AG20443 (cell line): ENCODE measurements at places on chromosomes 7 and 10.

- peak; percentile 14 for DNase-seq
These were observed 97.7 kb downstream of the PRKG1 start for GRCh38 chr10:51171946-51172345.

DNA sequence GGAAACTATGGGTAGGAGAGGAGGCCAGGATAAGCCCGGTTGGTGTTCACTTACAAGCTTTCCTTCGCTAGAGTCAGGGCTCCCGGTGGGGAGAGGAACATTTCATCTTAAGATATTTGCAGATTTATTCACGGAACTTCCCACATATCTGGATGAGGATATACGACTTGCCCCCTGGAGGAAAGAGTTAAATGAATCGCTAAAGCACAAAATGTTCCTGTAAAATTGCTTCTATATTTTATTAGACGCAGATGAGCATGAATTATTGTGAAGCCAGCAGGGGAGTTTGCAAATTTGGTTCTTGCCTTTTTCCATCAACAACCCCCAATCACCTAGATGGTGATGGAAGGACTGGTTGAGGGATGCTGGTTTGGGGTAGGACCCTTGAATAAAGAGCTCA lies 47.9 kb upstream of the BAIAP2L1 start:
- DNase-seq: no peak

- no peak for DNase-seq
These were observed 598.6 kb downstream of the PARD3 start for GRCh38 chr10:34216348-34216945.

DNA sequence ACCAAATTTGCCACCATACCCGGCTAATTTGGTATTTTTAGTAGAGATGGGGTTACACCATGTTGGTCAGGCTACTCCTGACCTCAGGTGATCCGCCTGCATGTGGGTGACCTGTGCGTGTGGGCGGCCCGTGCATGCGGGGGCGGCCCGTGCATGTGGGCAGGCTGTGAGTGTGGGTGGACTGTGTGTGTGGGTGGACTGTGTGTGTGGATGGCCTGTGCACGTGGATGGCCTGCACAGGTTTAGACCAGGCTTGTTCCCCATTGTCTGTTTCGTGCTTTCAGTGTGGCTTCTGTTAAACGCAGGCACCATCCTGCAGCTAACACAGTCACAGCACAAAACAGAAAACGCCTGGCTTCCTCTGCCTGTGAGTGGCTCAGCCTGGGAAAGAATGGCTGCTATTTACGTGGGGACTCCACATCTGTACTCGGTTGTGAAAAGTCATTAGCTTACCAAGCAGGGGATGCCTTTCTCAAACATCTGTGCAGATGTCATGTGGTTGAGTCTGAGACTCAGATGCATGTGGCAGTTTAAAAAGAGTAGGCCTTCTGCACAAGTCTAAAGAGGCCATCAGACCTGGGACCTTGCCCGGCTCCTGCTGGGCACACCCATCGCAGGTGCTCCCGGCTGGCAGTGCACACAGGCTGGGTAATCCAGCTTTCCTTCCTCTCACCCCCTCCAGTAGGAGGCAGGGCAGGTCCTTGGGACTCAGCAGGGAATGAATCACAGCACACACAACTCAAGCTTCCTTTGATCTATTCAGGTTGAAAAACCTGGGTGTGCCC lies 91.6 kb downstream of the COBL start:
- DNase-seq: no peak

DNA sequence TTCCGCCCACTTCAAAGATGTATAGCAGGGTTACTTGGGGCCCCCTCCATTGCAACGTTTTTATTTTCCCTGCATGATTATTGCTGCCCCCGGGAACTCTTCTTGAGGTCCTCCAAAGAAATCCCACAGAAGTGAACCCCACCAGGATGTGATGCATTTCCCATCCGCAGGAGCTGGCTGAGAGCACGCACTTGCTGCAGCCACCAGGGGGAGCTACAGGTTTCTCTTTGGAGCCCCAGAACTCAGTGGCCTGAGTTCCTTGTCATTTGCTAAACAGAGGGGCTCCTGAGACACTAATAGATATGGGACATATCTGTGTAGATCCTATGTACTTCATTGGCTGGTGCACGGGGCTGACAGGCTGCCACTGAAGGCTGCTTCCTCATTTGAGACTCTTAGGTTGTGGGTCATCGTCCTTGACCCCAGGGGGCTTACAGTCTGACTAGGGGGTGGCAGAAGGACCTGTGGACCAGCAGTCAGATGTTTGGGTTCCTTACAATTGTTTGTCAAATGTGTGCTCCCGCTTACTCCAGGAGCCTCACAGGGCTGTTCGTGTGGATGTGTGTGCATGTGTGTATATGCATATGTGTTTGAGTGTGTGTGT lies 52.3 kb upstream of the ENO4 start:
- peak; percentile 89 for DNase-seq

GRCh38 chr7:47488969-47489342 lies 93.0 kb downstream of the TNS3 start:
- DNase-seq: no peak

DNA sequence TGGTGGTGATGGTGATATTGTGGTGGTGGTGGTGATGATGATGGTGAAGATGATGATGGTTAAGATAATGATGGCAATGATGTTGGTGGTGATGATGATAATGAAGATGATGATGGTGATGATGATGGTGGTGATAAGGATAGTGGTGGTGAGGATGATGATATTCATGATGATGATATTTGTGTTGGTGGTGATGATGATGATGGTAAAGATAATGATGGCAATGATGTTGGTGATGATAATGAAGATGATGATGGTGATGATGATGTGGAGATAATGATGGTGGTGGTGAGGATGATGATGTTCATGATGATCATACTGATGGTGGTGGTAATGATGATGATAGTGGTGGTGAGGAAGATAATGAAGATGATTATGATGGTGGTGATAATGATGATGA lies 30.7 kb upstream of the SDK1 start:
- DNase-seq: no peak

DNA sequence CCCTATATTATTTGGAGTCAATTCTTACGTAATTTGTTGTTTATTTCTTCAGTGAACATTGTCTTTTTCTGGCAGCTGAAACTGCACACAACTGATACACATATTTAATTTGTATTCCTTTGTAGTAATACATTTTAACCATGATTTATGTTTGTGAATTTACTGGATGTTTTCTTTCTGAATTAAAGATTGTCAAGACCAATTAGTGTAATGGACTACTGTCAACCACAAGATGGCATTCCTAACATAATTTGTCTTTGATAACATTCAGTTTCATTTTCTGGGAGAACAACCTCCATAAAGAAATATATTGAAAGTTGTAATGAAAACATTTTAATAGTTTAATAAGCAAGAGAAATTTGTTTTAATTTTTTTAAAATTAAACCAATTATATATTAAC lies 10.1 kb downstream of the THNSL1 start:
- peak; percentile 15 for DNase-seq

DNA sequence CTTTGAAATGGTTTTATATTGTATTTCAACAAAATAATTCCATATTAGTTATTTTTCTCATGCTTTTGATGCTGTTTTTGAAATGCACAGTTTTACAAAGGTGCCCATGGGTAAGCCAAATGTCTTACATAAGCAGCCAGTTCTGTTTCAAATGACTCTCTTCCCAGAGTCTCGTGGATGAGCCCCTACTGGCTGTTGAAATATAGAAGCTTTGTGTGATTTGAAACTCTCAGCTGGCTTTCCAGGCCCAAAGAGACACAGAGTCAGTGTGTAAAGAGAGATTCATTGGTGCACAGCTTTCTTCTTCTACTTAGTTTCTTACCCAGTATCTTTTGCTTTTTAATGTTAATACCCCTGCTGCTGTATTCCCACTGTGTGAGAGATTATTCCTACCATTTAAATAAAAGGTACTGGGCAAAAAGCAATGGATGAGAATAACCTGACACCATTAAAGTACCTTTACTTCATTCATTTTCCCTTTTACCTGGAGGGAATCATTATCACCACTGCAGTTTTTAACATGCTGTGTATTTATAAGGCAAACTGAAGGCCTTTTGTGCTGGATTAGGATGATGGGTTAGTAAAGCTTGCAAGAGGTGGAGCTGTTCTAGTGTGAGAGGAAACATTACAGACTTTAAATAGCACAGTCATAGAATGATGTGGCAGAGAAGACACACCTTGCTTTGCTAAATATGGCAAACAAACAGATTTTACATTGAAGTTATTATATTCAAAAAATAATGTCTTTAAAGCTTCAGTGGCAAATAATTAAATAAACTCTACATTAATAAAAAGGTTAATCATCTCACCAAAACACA lies 415.1 kb downstream of the THSD7A start:
- no peak for DNase-seq

GRCh38 chr10:48700071-48700470 lies 15.4 kb downstream of the WDFY4 start:
- no peak for DNase-seq

DNA sequence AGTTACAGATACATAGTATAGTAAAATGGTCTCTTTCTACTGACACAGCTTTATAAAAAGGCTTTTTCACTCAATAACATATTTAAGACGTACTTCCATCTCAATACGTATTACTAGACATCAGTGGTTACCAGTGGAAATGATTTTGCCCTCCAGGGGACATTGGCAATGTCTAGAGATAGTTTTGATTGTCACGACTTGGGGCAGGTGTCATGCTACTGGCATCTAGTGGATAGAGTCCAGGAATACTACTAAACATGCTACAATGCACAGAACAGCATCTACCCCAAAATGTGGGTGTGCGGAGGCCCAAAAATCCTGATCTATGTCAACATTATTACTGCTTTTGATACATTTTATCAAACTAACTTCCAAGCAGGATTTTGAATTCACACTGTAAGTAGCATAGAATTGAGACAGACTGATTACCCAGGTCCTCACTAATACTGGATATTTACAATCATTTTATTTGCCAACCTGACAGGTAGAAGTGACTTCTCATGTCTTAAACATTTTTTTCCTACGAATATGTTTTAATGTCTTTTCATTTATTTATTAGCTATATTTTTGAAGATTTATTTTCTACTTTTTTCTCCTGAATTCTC lies 53.8 kb downstream of the HGF start:
- DNase-seq: no peak

- peak; percentile 84 for DNase-seq
These were observed 53.8 kb downstream of the ARL5B start for GRCh38 chr10:18713077-18713476.
